ENCODE measurements at places on chromosomes 12 and 14.

- no peak for DNase-seq
These were observed 475.4 kb downstream of the NPAS3 start for GRCh38 chr14:33414041-33414440.

DNA sequence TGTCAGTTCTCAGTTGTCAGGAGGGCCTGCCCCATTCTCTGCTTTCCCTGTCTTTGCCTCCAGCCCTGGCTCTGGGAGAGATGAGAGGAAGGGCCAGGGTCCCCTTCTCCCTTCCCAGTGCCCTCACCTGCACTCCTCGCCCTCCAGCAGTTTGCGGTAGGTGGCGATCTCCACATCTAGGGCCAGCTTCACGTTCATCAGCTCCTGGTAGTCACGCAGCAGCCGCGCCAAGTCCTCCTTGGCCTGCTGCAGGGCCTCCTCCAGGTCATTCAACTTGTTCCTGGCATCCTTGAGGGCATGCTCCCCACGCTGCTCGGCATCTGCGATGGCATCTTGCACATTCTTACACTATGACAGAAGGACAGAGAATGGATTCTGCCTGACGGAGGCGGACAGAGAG lies 5.4 kb downstream of the KRT2 start:
- no peak for DNase-seq

GRCh38 chr12:55470088-55470829 lies at the start of gene OR6C70:
Gene OR6C70, minus strand, starts transcription at chr12:55470138. Its CDS starts 0 bp downstream, at chr12:55470138.
- DNase-seq = no peak

DNA sequence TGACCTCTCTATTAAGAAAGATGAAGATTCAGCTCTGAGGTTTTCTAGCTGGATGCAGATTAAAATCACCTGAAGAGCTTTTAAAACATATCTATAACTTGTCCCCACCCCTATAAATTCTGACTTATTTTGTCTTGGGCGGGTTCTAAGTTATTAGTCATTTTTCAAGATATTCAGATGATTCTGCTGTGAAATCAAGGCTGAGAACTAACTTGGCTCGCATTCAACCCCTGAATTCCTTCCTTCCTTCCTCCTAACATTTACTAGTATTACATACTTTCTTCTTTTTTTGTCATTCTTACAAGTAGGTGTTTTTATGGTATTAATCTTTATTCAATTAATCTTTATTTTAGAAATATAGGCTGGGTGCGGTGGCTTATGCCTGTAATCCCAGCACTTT lies 55.4 kb downstream of the SSPN start:
- DNase-seq = no peak

DNA sequence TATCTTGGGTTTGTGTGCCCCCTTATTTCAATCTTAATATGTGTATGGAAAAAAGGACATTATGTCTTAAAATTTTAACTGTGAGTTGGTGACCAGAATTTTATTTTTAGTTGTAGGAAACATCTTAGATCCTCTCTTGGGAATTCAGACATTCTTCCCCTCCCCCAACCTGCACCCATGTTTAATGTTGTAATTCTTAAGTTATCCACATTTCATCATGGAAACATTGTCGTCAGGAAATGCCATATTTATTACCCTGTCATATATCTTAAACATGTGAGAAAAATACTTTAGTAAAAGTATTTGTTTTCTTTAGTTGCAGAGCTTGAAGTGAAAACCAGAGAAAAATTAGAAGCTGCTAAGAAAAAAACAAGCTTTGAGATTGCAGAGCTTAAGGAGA lies 30.3 kb downstream of the YEATS4 start:
- DNase-seq = no peak

DNA sequence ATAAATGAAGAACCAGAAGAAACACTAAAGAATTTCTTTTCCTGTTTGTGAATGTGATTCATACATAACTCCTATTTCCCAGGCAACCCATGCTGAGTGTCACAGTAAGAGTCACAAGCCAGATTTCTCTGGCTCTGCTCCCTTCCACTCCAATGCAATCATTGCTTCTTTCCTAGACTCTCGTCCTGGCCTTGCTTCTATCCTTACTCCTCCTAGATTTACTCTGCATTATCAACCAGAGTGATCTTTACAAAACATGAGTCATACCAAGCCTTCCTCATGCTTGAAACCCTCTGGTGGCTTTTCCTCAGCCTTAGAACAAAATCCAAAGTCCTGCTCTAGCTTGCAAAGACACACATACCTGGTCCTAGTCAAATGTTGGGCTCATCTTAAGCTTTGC lies 13.3 kb downstream of the IL22 start:
- no peak for DNase-seq

GRCh38 chr14:77025744-77026165 lies 2.8 kb downstream of the IRF2BPL start:
- DNase-seq = no peak

DNA sequence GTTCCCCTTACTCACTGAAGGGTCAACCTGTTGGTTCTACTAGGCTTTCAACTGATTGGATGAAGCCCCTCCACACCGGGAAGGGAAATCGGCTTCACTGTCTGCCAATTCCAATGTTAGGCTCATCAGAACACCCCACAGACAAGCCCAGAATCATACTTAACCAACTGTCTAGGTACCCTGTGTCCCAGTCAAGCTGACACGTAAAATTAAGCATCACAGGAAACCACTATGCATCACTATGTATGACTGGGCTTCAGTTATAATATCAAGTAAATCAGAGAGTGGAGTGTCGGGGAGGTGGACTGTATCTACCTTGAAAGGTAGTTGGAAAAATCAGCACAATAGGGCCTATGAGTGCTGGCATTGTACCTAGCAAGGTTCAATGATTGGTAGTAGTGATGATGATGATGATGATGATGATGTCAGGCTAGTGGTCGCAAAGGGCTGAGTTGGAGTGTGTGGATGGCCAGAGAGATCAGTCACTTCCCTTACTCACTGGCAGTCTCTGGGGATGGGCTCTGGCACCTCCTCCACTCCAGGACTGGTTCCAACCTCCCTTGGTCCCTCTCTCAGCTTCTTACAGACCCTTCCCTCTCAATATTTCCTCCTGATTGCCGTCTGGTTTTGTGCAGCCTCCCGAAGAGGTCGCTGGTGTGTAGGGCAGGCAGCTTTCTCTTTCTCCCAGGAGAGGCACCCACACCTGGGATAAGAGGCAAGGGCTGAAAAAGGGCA lies 3.3 kb upstream of the ATG101 start:
- DNase-seq = no peak
